ENCODE measurements at places on chromosomes 2 and 18.

GRCh38 chr2:189726271-189726670 is 36.3 kb downstream of the OSGEPL1 start:
- DNase-seq, result no peak

GRCh38 chr2:196534495-196534894 is 105.0 kb upstream of the CCDC150 start:
- DNase-seq, result no peak

DNA sequence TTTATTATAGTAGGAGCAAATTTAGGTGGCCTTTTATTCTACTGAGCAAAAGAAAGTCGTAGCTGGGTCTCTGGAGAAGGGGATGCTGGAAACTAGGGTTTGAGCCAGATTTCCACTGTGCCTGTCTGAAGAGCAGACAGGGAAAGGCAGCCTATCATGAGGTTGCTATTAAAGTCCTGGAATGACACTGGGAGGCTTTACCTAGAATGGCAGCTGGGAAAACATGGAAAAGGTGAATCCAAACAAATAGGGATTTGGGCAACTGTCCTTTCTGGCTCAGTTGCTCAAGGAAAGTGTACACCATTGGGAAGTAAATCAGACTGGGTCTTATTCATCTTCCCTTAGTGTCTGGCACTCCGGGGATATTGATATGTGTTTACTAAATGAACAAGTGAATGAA is 154.6 kb downstream of the MTX2 start:
- no peak for DNase-seq

DNA sequence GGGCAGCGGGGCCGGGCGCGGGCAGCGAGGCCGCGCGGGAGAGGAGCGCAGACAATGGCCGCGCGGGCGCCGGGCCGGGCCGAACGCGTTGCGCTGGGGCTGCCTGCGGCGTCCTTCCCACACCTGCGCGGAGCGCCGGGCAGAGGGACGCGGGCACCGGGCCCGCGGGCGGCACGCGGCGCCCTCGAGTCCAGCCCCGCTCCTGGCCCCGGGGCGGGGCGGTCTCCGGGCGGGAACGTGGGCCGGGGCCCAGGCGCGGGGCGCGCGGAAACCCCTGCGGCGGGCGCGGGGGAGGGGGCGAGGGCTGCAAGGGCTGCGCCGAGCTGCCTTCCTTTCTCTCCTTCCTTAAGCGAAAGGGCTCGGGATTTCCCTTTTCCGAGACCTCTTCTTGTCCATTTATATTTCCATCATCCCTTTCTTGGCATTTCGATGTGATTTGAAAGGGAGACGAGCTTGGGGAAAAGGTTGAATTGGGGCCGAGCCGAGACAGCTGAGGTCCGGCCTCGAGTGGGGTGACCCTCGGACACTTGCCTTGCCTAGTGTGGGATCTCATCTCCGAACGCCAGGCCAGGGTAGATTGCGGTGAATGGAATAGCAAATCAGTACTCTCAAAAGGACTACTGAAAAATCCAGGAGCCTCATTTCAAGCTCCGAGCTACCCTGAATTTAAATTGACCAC is 676 bp downstream of the KLHL23 start:
- no peak for DNase-seq

DNA sequence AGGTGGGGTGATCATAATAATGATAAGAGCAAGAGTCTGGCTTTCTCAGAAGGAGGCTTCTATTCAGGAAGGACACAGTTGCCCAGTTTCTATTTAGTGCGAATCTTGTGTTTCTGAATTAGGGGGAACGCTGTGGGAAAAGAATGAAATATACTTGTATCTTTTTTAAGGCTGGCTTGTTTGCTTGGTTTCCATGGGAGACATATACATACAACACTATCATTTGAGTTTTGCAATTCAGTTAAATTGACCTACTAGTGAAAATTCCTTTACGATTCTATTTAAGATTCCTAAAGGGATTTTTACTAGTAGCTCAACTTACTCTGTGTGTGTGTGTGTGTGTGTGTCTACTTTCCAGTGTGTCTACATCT is 24.7 kb upstream of the ANKRD62 start:
- DNase-seq, result no peak

GRCh38 chr18:23532848-23533247 is 29.5 kb downstream of the RMC1 start:
- DNase-seq, result no peak

DNA sequence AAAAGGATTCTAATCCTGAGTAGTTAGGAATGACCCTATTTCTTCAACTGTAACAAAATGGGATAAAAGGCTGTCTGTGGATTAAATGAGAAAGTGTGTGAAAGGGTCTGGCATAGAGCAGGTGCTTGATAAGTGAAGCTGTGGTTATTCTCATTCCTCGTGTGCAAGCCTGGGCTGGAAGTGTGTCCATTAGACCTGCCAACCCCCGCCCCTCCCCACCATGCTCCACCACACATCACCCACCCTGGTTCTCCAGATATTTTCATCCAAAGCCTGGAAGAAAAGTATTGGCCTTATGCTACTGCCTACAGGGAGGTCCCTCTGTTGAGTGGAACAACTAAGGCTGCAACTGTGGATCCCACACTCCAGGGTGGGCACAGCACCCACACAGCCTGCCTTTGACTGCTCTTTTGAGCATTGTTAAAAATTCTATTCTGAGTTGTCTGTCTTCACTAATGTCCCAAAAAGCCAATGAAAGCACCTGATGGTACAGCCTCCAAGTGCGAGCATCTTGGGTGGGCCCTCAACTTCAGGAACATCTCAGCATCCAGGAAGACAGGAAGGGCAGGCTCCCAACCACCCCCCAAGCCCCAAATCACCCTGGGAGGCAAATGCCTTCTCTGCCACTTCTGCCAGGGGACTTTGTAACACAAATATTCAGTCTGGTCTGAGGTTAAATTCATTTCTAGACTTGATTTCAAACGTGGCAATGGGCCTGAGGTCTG is 102.8 kb upstream of the PPP1CB start:
- no peak for DNase-seq

DNA sequence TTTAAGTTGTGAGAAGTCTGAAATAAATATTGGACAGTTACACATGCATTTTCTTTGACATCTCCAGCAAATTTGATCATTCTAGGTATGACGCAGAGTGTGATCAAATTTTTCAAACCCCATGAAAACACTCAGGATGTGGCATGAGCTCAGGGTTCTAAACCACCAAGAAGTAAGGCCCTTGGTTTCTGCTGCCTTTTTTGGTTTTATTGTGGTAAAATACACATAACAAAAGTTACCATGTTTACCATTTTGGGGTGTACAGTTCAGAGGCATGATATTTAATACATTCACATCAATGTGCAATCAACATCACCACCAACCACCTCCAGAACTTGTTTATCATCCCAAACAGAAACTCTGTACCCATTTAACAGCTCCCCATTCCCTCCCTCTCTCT is 64.3 kb upstream of the TTN start:
- DNase-seq, result no peak

DNA sequence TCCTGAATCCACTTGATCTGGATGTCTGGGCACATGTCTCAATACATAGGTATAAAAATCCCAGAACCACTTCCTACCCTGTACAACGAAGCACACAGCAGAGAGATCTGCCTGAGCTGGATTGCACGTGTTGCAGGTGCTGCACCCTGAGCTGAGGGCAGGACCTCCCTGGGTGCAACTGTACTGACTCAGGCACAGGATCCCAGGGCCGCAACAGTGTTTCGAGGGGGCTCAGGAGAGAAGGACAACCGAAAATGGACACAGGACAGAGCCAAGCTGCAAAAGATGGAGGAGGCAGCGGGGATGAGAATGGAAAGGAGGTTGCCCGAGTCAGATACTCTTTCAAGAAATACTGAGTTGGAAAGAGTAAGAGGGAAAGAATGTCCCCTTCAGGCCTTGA is 354.1 kb downstream of the EIPR1 start:
- DNase-seq, result no peak

GRCh38 chr2:178273787-178274360 is 79.6 kb downstream of the OSBPL6 start:
- DNase-seq, result no peak

- DNase-seq, result no peak
Observed at GRCh38 chr2:85162746-85163301, 29.6 kb downstream of the TCF7L1 start.

- DNase-seq, result no peak
Observed at GRCh38 chr18:44437603-44438002, 243.1 kb upstream of the SETBP1 start.

- DNase-seq, result no peak
Observed at GRCh38 chr2:67446491-67446911, 49.4 kb downstream of the ETAA1 start.

DNA sequence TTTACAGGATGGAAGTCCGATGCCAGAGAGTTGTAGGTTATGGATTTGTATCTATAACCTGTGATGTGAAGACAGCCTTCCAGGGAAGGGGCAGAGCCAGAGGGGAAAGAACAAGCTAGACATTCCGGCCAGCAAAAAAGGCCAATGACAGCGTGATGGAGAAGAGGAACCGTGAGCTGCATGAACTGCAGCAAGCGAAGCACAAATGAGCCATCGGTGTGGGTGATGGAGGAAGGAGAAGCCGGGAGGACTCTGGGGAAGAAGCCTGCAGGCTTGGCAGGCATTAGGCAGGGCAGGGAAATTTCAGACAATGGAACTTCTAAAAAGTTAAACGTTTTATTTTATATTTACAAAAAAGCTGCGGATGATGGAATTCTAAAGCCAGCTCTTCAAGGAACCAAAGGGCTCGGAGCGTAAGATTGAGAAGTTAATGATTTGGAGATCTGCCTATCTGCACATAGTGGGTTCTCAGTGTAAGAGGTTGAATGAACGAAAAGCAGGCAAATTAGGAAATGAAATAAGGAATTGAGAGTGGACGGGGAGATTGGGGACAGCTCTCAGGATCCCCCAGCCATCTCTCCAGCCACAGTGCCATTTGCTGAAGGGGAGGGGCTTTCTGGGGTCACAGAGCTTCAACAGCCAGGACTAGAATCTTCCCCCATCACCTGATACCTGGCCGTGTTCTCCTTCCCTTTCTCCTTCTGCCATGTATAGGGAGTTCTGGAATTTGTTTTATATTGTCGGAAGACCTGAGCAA is 28.4 kb downstream of the NGEF start:
- DNase-seq, result no peak

DNA sequence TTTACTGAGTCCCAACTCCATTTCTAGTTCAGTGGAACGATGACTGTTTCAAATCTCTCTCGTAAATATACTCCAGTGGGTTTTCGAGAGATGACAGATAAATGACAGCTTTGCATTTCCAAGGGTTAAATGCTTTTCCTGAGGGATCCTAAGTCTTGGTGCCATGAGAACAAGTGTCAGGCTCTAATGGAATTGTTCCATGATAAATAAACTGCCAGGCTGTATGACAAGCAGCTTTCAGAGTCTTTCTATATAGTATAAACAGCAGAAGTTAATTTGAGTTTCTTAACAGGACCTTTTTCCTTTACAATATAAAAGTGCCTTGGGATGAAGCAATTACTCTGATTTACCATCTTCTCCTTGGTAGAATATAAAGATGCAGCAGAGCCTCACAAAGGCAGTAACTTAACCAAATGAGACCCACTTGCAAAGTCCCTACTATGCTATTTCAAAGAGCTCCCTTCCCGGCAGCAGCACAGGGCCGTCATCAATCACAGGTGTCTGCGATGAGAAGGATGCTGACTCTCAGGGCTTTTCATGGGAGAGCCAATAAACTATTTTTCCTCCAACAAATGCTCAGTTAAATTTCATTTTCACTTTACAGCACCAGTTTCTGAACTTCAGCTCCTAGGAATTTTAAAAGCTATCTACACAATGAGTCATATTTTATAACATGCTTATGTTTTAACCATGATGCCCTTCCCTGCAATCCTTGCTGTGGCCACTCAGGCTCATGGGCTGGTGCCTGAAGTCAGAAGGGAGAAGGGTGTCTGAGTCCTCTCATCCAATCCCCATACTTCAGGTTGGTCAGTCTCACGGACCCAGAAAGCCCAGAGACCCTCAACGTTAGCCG is 123.8 kb downstream of the AFF3 start:
- DNase-seq, result no peak

- DNase-seq, result peak; percentile 21
Observed at GRCh38 chr2:175251425-175252041, 70.0 kb upstream of the ATP5MC3 start.

DNA sequence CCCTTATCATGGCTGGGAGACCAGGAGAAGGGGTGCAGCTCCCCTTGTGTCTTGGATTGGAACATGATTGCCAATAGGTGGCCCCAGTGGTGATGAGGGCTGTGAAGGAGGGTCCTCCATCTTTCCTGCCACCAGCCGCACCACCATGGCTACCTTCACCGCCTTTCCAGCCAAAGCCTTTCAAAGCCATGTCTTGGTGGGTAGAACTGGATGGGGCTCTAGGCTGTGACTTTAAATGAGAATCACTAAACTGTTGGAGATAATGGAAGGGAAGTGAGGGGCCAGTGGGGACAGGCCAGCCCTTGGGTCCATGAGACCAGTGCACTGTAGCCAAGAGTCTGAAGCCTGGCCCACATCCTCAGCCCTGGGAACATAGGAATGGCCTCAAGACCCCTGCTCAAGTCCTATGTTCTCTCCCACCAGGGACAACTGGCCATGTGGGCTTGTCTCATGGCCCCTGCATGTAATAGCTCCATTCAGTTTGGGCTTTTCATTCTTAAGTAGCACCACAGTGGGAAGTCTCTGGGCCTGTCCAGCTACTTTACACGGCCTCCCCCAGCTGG is 345.7 kb downstream of the DYSF start:
- no peak for DNase-seq

- DNase-seq, result no peak
Observed at GRCh38 chr2:45627911-45628310, 16.8 kb upstream of the SRBD1 start.

- DNase-seq, result no peak
Observed at GRCh38 chr2:176483901-176484568, 214.8 kb downstream of the MTX2 start.

GRCh38 chr18:51196118-51196810 is 1.2 kb downstream of the MEX3C start:
- DNase-seq, result peak; percentile 54

- DNase-seq, result no peak
Observed at GRCh38 chr2:142866426-142866825, 11.0 kb upstream of the KYNU start.

DNA sequence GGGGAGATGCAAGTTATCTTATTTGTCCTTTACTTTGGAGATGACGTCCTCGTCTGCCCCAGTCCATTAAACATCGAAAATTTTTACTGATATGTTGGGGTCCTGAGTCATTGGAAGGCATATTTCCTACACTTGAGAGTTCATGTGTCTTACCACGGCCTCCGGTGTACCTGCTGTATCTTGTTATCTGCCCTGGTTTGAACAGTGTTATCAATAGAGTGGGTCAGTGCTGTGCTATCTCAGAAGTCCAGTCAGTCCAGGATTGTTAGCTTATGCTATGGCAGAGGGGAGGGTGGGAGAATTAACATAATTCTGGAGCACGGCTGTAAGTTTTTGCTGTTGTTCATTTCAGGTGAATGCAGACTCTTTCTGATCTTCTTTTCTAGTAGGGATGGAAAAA is 102.3 kb downstream of the ADCYAP1 start:
- DNase-seq, result no peak

DNA sequence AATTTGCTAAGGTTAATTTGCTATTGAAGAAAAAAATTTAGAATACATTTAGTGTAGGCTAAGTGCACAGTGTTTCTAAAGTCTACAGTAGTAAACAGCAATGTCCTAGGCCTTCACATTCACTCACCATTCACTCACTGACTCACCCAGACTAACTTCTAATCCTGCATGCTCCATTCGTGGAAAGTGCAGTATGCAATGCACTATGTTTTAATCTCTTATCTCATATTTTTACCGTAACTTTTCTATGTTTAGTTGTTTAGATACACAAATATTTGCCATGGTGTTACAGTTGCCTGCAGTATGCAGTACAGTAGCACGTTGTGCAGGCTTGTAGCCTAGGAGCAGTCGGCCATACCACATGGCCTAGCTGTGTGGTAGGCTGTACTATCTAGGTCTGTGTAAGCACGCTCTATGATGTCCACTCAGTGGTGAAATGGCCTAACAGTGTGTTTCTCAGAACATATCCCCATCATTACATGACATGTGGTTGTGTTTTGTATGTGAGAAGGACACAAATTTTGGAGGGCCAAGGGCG is 18.1 kb upstream of the RFX8 start:
- DNase-seq, result no peak
